Stomach (tissue), 19 donors: ENCODE measurements at places on chromosomes 2 and 18. TPM values are rescaled to one million over a fixed set of nuclear protein-coding genes. Genes with fewer than 3 reads are reported as not detected.

GRCh38 chr18:62585274-62586150 is 62.7 kb downstream of the ZCCHC2 start:
- no peak for DNase-seq

GRCh38 chr2:169072163-169072925 is 3.0 kb downstream of the DHRS9 start:
- no peak for DNase-seq

The DSC3 gene
- polyA plus RNA-seq = not detected

- DNase-seq = no peak
Measured at GRCh38 chr2:141496810-141497209, 634.0 kb downstream of the LRP1B start.

- no peak for DNase-seq
Measured at GRCh38 chr2:18001671-18002070, 123.2 kb downstream of the KCNS3 start.

The C1GALT1C1L gene
- polyA plus RNA-seq = 0.63 TPM
